ENCODE measurements at places on chromosomes 7 and 10. TPM values are rescaled to one million over a fixed set of nuclear protein-coding genes. Genes with fewer than 3 reads are reported as not detected.

- H3K27me3 ChIP-seq = no peaks in the 10 kb centered on the region
- no peak overlapping the region for H3K27ac ChIP-seq
- DNase-seq = no peak
- no peaks in the 10 kb centered on the region for H3K4me1 ChIP-seq
- H3K4me3 ChIP-seq = no peak overlapping the region
Observed at GRCh38 chr10:34650156-34650555, 164.9 kb downstream of the PARD3 start.

CHAT gene
- total RNA-seq = not detected

BLNK gene
- 10.5 TPM for total RNA-seq

DNA sequence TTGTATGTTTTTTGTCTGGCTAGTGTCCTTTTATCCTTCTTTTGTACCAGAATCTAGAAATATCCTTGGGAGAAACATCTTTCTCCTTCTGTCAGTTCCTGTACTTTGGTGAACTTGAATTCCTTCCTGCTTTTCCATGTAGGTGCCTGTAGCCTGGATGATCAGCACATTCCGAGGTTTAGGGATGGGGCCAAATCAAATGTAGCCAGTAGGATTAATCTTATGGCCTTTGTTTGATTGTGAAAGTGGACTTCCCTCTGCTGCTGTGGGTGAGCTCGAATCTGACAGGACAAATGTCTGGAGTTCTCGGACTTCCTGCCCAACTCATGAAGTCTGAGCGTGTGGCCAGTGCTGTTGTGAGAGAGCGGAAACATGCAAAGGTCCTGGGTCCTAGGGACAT, 33.2 kb upstream of the NAMPT start:
- no peak overlapping the region for H3K27ac ChIP-seq
- no peak overlapping the region for H3K4me3 ChIP-seq
- H3K27me3 ChIP-seq = no peaks in the 10 kb centered on the region
- H3K4me1 ChIP-seq = no peaks in the 10 kb centered on the region

DNA sequence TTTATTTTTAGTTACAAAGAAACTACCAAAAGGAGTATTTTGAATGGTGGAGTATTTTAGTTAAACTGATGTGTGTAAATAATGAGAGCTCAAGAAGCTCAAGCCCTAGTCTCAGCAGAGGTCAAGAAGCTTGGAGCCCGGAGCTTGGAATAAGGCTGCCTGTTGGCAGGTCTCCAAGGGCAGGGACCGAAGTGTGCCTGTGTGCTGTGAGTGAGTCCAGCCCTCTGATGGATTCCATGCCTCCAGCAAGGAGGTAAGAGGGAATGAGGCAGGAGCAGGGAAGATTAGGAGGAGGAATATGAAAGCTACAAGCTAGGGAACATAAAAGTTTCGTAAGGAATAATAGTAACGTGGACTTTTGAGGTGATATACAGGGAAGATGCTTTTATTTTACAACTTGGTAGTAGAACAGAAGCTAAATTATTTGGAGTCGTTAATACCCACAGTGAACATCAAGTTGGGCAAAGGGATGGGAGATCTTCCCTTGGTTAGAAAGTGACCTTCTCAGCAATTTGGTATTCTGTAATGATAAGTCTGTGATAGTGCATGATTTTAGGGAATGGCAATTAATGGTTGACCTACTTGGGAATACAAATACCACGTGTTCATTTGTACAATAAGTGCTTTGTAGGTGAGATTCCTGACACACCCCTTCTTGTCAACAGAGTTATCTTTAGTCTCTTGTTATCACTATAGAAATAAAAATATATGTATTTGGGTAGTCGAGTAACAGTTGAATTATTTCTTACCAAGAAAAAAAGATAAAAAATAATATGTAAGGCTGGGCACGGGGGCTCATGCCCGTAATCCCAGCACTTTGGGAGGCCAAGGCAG, 4.6 kb downstream of the SEC23IP start:
- DNase-seq = peak; percentile 26
- peaks cover 34% of the 10 kb centered on the region for H3K4me1 ChIP-seq
- no peak overlapping the region for H3K4me3 ChIP-seq
- no peaks in the 10 kb centered on the region for H3K36me3 ChIP-seq

ASB10 gene
- not detected for total RNA-seq

DNA sequence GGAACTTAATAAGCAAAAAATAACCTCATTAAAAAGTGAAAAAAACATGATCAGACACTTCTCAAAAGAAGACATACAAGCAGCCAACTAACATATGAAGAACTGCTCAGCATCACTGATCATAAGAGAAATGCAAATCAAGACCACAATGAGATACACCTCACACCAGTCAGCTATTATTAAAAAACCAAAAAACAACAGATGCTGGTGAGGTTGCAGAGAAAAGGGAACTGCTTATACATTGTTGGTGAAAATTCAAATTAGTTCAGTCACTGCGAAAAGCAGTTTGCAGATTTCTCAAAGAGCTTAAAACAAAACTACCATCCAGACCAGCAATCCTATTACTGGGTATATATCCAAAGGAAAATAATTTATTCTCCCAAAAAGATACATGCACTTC, 513.3 kb downstream of the MDFIC start:
- H3K36me3 ChIP-seq = no peaks in the 10 kb centered on the region
- no peaks in the 10 kb centered on the region for H3K27me3 ChIP-seq
- DNase-seq = no peak
- H3K4me3 ChIP-seq = no peak overlapping the region
- no peak overlapping the region for H3K27ac ChIP-seq
- H3K4me1 ChIP-seq = no peaks in the 10 kb centered on the region

Measured in tibial nerve (tissue), 4 donors.